Fibroblast of the aortic adventitia (primary cell): ENCODE measurements at places on chromosomes 6 and 20. TPM values are rescaled to one million over a fixed set of nuclear protein-coding genes. Genes with fewer than 3 reads are reported as not detected.

Gene LGSN
- total RNA-seq, result not detected in 2 replicates

DNA sequence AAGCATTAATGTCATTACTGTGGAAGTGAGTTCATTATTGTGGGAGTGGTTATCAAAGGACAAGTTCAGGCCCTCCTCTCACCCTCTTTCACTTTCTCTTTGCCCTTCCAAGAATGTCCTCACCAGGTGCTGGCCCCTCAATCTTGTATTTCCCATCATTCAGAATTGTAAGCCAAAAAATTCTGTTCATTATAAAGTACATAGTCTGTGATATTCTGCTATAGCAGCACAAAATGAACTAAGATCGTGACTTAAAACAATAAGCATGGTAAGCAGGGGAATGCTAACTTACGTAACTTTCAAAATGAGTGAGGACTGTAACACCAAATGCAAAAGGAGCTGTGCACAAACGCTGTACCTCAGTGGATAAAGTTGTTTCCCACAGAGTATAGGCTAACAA, 515.7 kb upstream of the BTBD3 start:
- no peak for DNase-seq

- DNase-seq, result peak; percentile 76
Measured at GRCh38 chr6:34305982-34306708, 57.3 kb upstream of the SMIM29 start.

Gene MYLK2
- total RNA-seq, result 0.18 TPM in 1 of 2 replicates, not detected in the other

DNA sequence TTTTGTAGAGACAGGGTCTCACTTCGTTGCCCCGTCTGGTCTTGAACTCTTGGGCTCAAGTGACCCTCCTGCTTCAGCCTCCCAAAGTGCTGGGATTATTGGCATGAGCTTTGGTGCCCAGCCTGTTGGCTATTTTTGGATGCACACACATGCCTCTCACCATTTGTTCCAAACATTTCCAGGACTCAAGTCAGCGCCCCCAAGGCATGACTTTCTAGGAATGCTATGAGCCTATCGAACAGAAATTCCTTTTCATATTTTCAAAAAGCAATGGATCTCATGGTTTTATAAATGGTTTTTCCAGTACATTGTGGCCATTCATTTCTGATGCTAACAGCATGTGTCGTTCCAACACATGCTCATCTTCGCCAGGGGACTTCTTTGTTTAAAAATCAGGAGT, 119.3 kb upstream of the NAA20 start:
- no peak for DNase-seq

DNA sequence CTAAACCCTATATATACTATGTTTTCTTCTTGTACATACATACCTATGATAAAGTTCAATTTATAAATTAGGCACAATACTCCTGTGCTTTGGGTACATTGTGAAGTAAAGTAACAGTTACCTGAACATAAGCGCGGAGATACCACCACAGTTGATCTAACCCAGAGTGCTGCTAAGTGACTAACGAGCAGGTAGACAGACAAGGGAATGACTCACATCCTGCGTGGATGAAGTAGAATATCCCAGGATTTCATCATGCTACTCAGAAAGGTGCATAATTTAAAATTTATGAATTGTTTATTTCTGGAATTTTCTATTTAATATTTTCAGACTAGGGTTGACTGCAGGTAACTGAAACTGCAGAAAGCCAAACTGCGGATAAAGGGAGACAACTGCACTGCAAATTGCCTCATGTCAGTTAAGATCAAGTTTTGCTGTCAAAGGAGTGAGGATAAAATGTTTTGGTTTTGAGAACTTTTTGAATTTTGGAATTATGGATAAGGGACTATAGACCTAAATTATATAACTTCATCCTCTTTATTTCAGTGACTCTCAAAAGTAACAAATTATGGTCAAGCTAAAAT, 14.4 kb downstream of the MKKS start:
- DNase-seq, result no peak

GRCh38 chr6:156024339-156024738, 568.7 kb upstream of the NOX3 start:
- DNase-seq, result no peak

DNA sequence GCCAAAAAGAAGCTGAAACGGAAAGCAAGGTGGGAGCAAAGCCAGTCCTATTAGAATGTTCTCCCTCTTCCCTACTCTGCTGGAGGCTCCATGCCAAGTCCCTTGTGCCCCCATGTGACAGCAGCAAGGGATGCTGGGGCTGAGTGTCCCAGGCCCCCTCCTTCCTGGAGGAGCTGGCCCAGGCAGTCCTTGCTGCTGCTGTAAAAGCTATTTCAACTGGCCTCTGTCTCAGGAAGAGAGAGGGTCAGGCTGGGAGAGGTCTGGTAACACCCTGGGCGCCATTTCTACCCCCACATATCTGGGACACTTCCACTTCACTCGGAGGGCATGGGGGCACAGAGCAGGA, 25.0 kb downstream of the TTBK1 start:
- DNase-seq, result no peak

DNA sequence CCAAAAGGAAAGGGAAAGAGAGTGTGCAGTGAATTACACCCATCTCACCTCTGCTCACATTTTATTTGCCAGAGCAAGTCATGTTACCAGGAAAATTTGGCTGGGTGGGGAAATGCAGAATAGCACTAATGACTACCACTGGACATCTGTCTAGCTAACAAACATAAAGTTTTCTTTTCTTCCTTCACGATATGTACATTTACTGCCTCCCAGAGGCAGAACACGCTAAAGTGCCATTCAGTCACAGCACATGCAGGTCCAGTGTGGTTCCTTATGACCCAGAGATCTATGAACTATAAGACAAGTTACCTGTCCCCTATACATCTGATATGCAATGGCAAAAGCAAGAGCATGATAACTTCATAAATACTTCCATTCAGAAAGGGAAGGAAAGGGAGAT, 194.1 kb downstream of the OGFRL1 start:
- DNase-seq, result peak; percentile 47

- DNase-seq, result no peak
Measured at GRCh38 chr6:43674291-43674690, 13.3 kb downstream of the MRPS18A start.

DNA sequence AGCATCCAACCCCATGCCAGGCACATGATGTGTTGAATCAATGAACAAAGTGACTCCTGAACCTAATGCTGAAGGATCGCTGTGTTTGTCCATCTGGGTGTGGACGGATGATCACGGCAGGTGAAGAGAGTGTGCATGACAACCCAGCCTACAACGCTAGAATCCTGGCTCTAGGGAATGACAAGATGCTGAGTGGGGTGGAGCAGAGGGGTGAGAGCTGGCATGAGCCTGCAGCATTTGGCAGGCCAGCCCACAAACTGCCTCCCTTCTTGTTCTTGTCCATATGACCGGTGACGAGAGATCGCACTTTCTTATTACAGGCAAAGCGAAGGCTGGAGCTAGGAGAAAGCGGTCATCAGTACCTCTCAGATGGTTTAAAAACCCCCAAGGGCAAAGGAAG, 54.7 kb upstream of the CDKAL1 start:
- no peak for DNase-seq

GRCh38 chr6:153038378-153039057, 36.0 kb upstream of the MTRF1L start:
- DNase-seq, result peak; percentile 74

DNA sequence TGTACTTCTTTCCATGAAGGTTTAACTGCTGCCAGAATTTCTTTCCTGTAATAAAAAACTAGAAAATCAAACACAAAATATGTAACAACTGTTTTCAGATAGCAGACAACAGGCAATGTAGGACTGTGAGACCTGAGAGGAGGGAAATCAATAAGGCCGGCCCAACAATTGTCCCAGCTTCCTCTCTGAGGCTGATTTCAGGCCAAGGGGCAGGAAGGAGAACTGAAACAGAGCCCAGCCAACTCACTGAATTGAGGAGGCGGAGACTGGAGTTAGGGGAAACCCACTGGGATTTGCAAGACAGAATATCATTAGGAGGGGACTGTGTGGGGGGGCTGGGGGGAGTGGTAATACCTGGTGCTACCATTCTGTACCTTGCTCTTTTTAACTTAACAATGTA, 42.2 kb downstream of the FLRT3 start:
- DNase-seq, result no peak

DNA sequence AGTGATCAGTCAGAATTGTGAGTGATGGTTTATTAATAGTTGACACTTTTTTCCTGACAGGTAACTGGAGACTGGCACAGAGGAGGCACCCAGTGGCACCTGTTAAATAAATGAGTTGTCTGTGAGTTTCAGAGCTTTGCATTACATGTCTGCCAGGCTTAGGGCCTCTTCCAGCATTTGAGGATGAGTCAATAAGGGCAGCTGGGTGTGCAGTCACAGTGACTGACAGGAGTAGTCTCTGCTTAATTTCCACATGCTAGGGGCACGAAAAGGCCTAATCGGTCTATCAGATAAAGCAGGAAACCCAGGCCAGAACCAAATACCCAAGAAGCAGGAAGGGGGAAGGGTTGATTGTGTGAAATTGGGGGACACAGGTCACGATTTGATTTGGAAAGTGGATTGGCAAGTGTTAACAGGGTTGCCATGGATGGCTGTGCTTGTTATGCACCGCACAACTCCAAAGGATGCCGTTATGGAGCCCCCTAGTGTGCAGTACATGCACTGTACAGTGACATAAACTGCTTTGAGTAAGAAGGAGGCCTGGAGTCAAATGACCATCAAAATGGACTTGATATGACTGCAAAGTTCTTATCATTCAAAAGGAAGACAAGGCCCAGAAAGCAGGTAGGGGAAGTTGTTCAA, 111.9 kb upstream of the GGTLC1 start:
- peak; percentile 56 for DNase-seq

GRCh38 chr20:2739042-2739398, 46.4 kb downstream of the EBF4 start:
- DNase-seq, result no peak

DNA sequence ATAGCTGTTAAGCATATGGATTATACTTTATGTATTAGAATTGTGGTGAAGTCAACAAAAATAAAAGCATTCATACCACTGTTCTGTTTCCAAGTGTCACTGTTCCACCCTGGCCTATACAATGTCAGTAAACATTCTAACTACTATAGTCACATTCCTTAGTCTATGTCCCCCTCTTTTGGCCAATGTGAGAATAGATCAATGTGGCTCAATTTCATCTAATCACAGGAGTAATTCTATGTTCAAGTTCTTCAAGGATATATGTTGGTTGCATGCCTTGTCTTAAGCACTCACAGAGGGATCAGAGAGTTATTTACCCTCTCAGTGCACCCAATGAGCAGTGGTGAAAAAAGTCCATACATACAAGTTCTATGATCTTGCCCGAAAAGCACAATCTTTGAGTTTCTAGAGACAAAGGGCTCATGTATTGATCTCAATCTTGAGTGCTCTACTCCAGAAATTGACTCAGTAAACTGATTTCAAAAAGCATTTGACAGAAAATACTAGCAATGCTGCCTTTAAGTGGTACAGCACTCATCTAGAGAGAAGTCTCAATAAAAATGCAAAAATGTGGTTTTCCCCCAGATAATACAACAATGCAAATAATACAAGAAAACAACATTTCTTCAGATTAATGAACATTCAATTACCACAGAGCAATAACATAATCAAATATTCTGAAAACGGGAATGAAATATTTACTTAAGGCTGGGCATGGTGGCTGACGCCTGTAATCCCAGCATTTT, 16.5 kb downstream of the SMLR1 start:
- DNase-seq, result peak; percentile 70

GRCh38 chr6:26543953-26544352, 5.8 kb downstream of the HMGN4 start:
- DNase-seq, result peak; percentile 32

Gene ANKRD66
- not detected in 2 replicates for total RNA-seq

DNA sequence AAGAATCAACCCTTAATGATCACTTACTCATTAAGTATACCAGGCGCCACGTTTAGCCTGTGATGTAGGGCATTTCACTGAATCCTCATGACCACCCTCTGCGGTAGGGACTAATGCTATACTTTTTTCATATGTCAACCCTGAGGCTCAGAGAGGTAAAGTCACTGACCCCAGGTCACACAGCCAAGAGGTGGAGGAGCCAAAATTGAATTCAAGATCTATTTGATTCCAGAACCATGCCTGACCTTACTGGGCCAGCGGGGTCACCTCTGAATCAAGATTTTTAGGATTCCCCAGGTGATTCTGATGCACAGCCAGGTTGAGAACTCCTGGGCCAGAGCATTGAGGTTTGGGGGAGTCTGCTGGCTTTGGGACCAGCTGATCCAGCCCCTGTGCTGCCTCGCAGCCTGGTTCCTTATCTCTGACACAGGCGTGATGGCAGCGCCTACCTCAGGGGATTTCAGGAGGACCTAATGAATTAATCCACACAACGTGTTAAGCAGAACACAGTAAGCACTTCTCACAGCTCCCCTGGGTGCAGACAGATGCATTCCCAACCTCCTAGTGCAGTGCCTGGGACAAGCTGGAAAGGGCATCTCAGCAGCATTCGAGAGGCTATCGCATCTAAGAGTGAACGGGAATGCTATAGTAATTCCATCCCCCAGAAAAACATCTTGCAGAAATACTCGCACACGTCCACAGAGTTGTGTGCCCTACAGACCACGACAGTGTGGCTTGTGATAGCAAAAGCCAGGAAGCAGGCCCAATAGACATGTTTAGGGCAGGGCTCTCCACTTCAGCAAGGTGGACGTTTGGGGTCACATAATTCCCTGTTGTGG, 101.4 kb upstream of the PTPN1 start:
- no peak for DNase-seq

GRCh38 chr6:135306740-135307420, 125.8 kb downstream of the MYB start:
- DNase-seq, result no peak

DNA sequence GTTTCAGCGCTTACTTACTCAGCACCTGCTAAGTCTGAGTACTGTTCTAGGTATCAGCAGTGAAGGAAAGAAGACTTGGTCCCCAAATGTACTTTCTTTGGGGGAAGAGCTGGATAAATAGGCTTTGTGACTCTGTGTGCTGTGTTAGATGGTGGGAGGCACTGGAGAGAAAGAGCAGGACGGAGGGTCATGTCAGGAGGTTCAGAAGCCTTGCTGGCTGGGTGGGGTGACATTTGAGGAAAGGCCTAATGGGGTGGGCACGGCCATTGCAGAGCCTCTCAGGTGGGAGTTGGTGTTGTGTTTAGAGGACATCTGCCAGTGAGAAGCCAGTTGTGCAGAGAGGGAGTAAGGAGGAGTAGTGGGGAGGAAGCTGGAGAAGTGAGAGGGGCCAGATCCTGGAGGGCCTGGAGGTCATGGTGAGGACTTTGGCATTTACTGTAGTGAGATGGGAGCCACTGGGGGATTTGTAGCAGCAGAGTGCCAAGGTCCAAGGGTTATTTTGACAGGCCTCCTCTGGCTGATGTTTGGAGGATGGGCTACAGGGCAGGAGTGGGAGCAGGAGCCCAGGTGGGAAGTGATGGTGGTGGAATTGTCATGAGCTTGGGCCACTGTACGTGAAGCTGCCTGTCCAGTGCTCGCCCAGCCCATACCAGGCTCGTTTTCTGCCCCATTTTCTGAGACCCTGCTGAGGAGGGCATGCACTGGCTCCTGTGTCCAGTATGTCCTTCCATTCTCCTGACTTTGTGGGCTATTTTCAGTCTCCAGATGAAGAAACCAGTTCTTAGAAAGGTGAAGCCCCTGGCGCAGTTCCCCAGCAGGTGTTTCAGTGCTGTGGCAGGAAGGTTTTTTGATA, 886 bp downstream of the SDCBP2 start:
- DNase-seq, result no peak

GRCh38 chr20:51624157-51624731, 81.7 kb upstream of the NFATC2 start:
- peak; percentile 48 for DNase-seq

Gene SNX3
- total RNA-seq, result 165 and 266 TPM in 2 replicates

GRCh38 chr20:40196846-40197436, 492.1 kb downstream of the MAFB start:
- no peak for DNase-seq
